ENCODE measurements at places on chromosomes 5 and 9.

DNA sequence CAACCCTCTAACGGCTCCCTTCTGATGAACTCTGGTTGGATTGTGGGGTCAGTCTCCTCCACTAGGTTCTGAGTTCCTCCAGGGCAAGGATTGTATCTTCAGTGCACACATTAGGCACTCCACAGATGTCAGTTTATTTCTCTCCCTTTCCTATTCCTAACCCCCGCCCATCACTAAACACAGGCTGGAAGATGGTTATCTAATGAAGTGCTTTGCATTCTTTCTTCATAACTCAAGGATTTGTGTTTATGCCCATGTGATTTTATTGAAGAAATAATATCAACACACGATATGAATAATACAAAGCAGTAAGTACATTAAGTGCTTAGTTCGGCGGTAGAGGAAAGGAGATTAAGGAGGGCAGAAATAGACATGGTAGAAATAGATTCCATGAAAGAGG lies 4.4 kb upstream of the CREBRF start:
- DNase-seq: no peak

GRCh38 chr5:83277953-83278352 lies 193.6 kb upstream of the VCAN start:
- no peak for DNase-seq

DNA sequence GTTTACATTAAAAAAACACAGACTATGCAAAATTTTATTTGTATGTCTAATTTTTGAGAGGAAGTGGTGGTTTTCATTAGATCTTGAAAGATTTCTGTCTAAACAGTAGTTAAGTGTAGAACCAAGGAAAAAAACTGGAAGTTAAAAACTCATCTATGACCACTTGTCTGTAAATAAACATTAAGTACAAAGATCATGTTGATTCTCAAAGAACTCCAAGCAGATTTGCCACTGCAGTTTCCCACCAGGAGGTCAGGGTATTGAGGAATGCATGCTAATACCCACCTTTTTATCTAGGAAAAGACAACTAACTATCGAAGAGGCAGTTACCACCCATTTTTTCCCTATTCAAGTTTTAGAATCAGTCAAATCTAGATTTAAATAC lies 1.9 kb downstream of the STOM start:
- no peak for DNase-seq

- no peak for DNase-seq
Observed at GRCh38 chr5:88929385-88929784, 46.4 kb upstream of the MEF2C start.

DNA sequence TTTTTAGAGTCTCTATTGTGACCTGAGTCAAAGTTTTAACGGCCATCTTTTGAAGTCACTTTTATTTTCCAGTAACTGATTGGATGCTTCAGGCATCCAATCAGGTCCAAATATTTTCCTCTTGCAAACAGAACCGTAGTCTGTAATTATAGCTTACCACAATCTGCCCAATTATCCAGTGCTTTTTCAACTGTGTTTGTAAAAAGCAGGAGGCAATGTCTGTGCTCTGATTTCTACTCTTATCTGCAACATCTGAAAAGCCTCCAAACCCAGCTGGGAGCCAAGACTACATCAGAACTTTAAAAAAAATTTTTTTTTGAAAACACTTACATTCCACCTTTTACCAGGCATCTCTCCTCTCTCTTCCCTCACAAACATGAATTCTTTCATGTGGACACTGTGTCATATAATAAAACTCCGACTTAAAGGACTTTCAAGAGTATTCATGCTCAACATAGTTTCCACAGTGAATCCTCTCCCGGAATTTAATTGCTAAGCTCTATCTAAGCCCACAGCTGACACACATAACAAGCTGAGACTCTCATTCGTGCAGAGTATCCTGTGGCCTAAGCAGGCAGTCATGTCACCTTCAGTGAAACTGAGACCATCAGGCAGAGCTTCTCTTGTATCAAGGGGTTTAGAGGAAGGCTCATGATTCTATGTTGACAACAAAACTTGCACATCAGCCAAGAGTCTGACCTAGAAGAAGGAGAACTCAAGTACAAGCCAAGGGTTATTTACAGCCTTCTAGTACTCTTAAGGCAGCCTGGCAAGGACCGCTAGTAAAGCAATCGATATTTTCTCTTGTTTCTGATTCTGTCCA lies 272.7 kb downstream of the TLE1 start:
- DNase-seq: no peak

- no peak for DNase-seq
Observed at GRCh38 chr9:89425921-89426383, 72.0 kb downstream of the SEMA4D start.

All from T-helper 2 cell treated with Interferon-gamma antibody and Interleukin-4, amounts not matched to agents 5 μg/mL and 100 μg/mL, for 36 hours (primary cell).